ENCODE measurements at places on chromosomes 16 and 17.

DNA sequence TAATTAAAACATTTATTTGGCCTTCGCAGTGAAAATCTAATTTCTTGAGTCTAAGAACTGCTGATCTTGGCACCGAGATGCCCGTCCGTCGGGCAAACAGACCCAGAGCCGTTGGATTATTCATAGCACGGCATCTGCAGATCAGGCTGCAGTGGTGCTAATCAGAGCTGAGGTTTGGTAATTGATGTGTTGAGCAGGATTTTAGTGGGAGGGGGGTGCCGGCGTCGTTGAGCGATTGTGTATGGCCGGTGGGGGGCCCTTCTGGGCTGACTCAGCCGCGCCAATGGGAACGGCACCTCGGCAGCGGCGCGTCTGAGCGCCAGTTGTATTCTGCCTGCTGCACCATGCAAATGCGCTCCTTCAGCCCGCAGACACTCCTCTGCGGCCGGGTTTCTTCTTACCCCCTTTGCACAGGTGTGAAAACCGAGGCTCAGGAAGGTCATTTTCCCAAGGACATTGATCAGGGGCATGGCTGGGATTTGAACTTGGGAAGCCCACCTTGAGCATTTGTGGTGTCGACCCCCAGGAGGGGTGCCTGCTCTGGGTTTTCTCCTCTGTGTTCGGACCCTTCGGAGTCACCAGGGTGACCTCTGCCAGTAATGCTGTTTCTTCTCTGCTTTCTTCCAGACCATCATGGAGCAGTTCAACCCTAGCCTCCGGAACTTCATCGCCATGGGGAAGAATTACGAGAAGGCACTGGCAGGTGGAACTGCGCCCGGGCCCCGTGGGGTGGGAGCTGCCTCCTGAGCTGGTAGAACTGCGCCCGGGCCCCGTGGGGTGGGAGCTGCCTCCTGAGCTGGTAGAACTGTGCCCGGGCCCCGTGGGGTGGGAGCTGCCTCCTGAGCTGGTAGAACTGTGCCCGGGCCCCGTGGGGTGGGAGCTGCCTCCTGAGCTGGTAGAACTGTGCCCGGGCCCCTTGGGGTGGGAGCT, 18.4 kb downstream of the BAIAP2 start:
- no peak for DNase-seq

- no peak for DNase-seq
Observed at GRCh38 chr16:76278980-76279379, 1.8 kb downstream of the CNTNAP4 start.

GRCh38 chr17:82351713-82352488, 7.1 kb upstream of the TEX19 start:
- peak; percentile 72 for DNase-seq

GRCh38 chr16:70331588-70332358, 14.9 kb upstream of the DDX19A start:
- DNase-seq, result no peak

DNA sequence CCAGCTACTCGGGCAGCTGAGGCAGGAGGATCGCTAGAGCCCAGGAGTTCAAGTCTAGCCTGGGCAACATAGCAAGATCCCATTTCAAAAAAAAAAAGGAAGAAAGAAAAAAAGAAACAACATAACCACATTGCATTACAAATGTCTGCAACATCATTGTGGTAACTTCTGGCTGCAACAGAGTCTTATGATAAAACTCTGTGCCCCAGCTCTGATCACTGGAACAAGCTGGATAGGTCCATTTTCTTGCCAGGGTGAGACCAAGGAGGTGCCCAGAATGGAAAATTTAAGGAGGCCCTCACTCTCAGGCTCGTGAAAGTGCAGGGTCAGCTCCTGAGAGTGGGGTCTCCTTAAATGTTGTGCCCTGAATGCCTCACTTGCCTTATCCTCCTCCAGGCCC, 37.8 kb upstream of the KDM8 start:
- DNase-seq, result no peak

- no peak for DNase-seq
Observed at GRCh38 chr17:73371836-73372235, 60.0 kb upstream of the CDC42EP4 start.

DNA sequence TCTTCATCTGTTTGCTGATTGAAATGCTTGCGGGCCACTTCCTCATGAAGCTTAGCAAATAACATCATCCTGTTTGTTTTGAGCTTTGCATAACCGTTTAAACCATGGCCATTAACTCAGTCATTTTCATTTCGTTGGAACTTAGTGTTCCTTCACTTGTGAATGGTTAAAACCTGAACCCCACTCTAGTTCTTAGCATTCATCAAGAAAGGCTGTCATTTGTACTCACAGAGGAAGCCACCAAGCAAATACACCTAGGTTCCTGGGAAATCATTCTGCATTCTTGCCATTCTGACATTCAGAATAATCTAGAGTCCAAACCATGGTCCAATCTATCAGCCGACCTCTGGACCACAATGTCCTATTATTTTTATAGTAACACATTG, 8.4 kb upstream of the TAT start:
- DNase-seq, result no peak

- no peak for DNase-seq
Observed at GRCh38 chr17:48754500-48755261, 26.1 kb upstream of the HOXB13 start.

DNA sequence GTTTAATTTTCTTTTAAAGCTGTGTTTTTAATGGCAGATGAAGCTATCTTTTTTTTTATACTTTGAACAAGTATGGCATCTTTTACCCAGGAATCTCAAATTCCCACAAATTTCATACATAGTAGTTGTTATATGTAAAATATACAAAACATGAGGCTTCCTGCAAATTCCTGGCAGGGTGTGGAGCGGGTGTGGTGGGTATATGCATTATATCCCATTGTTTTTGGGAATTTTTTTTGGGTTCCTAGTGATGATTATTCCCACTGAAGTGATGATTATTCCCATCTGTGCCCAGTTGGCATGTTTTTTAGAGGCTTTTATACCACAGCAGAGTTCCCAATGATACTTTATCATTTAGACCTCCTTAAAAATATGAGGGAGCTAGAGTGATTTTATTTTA, 320.4 kb downstream of the ZFHX3 start:
- no peak for DNase-seq

DNA sequence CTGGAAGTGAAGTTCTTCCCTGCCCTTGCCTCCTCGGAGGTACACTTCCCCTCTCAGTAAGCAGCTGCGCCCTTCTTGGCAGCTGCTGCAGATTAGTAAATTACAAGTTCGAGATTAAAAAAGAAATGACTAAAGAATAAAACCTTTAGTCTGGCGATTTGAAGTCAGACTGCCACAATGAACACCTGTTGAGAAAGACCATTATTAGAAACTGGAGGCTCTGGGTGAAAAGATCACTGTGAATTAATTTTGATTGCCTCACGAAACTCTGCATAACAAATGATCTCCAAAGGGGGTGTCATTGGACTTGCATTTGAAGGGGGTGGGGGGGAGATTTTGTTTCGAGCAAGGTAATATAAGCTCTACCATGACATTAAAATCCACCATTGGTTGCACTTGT, 39.3 kb downstream of the SALL1 start:
- DNase-seq, result no peak

DNA sequence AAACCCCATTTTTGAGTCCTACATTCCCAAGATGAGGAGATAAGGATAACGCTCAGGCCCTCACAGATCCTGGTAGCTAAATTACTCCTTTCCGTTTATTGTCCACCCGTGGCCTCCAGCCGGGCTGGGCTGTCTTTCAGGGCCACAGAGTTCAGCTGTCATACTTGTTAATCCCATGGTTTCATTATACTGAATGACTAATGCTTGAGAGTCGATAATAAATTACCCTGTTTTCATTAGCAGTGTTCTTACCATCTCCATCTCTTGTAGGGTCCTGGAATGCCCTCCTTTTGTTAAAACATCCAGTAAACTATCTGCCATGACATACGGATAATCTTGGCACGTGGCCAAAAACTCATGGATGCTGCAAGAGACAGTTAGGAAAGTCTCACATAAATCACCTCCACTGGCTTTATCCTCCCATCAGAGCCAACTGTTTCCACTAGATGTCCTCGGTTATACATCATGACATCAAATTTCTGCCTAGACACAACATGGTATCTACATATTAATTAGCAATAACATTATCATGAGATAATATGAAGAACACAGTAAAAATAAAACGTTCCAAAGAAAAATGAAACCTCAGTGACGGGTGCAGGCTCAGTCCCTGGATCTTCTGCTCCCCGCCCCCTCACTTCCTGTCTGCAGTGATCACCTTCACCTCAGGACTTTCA, 45.3 kb downstream of the BRD7 start:
- DNase-seq, result no peak

DNA sequence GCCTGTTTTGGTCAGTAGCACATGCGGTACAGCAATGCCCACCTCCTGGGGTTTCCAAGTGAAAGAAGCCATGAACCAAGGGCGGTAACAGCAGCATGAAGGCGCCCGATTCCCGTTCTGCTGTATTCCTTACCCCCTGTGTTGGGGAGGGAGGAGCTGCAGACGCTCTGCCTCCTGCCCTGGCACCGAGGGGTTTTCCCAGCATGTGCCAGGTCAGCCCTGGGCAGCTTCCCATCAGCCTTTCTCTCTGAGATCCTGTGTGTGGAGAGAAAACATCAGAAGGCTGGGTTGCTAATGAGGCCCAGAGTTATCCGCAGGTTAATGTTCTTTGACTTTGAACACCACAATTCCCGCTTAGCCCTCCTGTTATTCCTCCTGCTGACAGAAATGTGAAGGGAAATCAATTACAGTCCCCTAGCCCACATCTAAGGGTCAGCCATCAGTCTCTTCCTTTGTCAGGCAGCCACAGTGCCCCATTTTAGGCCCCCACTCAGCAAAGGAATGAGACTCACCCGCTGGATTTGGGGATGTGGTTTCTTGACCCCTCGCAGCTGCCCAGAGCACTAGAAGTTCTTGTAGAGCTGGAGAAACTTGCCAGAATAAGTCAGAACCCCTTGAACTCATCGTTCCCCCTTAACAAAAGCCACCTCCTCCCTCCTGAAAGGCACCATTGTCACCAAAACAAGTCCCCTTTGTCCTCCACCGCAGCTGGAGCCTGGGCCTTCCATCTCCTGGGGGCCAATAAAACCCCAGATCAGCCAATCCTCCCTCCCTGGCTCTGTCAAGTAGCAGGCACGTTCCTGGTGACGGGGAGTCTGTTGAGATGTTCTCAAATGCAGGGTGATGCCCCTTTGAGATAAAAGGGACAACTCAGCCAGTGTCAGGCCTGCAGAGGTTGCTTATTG, 168.5 kb downstream of the KATNIP start:
- DNase-seq, result peak; percentile 64

- no peak for DNase-seq
Observed at GRCh38 chr16:68834550-68834949, 8.8 kb upstream of the TANGO6 start.

DNA sequence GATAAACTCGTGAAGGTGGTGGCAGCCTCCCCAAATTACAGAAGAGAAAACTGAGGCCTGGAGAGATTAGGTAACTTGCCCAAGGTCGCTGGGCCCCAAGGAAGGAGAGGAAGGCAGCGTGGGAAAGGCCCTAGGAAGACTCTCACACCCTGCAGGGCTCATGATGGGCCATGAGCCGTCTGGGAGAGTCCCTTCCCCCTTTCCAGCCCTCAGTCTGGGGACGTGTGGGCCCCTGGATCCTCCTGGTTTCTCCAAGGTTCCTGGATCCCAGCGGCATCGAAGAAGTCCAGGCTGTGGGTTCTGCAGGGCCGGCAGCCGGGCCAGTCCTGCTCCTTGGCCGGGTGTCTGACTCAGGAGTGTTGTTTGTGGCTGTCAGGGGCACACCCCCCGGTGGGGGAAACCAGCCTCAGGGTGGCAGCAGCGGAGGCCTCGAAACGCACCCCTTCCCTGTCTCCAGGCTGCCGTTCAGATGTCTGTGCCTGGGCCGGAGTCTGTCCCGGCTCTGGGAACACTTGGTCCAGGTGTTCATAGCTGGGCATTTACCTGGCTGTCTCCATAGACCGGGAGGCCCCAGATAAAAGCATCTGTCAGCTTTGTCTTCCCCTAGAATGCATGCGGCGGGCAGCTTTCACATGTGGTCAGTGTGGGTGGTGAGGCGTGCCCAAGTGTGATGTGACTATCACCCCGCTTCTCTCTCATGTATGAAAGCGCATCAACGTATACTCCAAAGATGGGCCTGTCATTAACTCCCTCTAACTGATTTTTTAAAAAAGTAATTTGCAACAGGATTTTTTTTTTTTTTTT, 3.7 kb upstream of the RAP1GAP2 start:
- DNase-seq, result no peak

- no peak for DNase-seq
Observed at GRCh38 chr16:66035096-66035495, 331.4 kb upstream of the CDH5 start.

DNA sequence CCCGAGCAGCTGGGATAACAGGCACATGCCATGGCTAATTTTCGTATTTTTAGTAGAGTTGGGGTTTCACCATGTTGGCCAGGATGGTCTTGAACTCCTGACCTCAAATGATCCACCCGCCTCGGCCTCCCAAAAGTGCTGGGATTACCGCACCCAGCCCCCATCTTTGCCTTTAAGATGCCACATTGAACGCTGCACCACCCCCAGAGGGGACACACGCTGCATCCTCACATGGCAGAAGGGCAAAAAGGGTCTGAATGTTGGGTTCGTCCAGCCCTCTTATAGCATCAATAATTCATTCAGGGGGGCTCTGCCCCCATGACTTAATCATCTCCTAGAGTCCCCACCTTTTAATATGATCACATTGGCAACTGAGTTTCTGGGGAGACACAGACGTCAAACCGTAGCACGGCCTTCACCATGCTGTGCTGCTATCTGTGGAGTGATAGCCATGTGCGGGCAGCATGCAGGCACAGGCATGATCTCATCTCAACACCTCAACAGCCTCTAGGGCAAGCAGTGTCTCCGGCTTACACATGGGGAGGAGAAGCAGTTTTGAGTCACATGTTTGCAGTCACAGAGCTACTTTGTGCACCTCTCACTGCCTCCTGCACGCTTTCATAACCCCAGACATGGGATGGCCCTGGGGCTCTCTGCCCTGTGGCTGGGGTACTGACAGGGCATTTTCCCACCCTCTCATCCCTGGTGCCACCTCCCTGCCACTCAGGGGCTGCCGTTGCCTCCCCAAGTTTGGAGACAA, 30.0 kb downstream of the IL21R start:
- no peak for DNase-seq

Data from nucleus accumbens (tissue), 56 donors.